Jurkat, Clone E6-1 (cell line): ENCODE measurements at places on chromosomes 6 and 20.

- no peak for DNase-seq
Measured at GRCh38 chr20:52518735-52519134, 327.2 kb upstream of the ZFP64 start.

GRCh38 chr6:41692080-41692675, 43.2 kb downstream of the TFEB start:
- DNase-seq = no peak

DNA sequence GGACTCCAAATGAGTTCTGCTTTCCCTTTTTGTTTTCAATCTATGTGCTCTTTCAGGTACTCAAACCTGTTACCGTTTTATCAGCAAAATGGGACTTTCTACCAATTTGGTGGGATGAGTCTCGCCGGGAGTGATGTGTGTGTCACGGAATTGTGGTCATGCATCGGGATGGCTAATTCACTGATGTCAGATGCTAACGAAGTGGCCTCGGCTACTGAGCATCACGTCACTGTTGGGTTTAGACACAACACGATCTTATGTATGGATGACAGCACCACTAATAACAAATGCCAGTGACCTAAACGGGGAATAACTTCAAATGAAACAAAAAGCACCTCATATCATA, 1.6 kb upstream of the PCK1 start:
- DNase-seq = no peak

GRCh38 chr20:50701041-50701963, 10.0 kb upstream of the RIPOR3 start:
- no peak for DNase-seq

DNA sequence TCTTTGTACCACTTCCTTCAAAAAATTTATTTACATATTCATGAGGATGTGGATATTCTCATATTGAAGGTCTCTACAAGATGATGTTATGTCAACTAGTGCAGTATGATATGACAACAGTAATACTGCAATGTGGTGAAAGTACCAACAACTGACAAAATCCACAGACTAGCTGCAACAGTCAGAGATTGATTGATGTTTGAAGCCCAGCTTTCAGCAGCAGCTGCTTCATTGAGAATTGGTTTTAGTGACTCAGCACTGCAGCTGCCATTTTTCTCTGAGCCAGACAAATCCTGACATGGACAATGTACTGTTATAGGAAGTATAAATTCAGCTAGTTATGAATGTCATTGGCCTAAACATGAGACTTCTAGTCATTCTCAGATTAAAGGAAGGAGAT, 53.8 kb downstream of the PKIB start:
- DNase-seq = no peak

GRCh38 chr6:73250016-73250415, 13.0 kb downstream of the KHDC1 start:
- no peak for DNase-seq

DNA sequence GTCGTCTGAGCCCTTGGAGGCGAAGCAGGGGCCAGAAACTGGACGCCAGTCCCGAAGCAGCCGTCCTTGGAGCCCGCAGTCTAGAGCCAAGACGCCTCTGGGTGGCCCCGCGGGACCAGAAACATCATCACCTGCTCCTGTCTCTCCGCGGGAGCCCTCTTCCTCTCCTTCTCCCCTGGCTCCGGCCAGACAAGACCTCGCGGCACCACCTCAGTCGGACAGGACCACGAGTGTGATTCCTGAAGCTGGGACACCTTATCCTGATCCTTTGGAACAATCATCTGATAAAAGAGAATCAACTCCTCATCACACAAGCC, 416 bp downstream of the RSPH4A start:
- DNase-seq = no peak

DNA sequence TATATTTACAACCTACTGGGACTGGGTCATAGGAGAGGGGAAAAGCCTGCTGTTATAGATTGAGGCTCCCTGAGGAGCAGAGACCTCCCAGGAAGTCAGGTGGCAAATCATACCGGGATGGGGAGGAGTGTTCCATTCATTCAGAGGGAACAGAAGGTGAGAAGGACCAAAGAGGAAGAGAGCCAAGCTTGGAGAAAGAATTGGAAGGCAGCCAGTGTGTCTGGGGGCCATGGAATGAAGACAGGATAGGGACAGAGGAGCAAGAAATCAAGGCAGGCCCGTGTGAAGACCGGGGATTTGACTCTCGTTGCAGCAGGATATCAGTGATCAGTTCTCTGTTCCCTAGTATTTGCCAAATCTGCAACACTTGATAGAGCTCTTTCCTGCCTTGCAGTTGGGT, 5.7 kb upstream of the ZNF217 start:
- DNase-seq = no peak

DNA sequence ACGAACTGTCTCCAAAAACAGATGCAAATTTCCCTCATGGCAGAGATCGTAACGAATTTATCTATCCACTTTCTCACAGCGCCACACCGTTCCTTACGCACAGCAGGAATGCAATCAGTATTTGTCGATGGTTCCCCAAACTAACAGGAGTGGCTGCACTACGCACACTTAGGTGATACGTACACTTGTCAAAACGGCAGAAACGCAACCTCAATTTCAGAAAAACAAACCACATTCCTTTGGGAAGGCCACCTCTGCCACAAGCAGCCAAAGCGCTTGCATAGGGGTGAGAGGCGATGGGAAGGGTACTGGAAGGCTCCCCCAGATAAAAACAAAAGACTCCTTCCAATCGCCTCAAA, 638 bp downstream of the MDN1 start:
- DNase-seq = peak; percentile 17
